ENCODE measurements at places on chromosomes 3 and 15. TPM values are rescaled to one million over a fixed set of nuclear protein-coding genes. Genes with fewer than 3 reads are reported as not detected.

TMC3 gene
- total RNA-seq: not detected

SEMA3F gene
- 205 TPM for total RNA-seq

VPS39 gene
- total RNA-seq: 55.6 TPM

ROPN1 gene
- total RNA-seq: not detected

TMEM158 gene
- 2.3 TPM for total RNA-seq

LTK gene
- total RNA-seq: under 0.01 TPM

CPNE9 gene
- total RNA-seq: not detected

NGLY1 gene
- total RNA-seq: 43.1 TPM

GRK7 gene
- not detected for total RNA-seq

EXD1 gene
- total RNA-seq: 0.21 TPM

ULK3 gene
- 21.8 TPM for total RNA-seq

ATP2B2 gene
- total RNA-seq: not detected

SEMA6D gene
- total RNA-seq: 1.0 TPM

MAGI1 gene
- 21.1 TPM for total RNA-seq

CCNDBP1 gene
- 35.3 TPM for total RNA-seq

TNFSF10 gene
- 191 TPM for total RNA-seq

XIRP1 gene
- total RNA-seq: not detected

C3orf62 gene
- total RNA-seq: 4.8 TPM

MESP2 gene
- total RNA-seq: 0.21 TPM

DCP1A gene
- total RNA-seq: 15.5 TPM

Data from nasal cavity respiratory epithelium epithelial cell of viscerocranial mucosa (primary cell).